ENCODE measurements at places on chromosomes 7 and 10. TPM values are rescaled to one million over a fixed set of nuclear protein-coding genes. Genes with fewer than 3 reads are reported as not detected.

Gene TAS2R41
- not detected for polyA plus RNA-seq

Gene EPHA1
- 0.50 TPM for polyA plus RNA-seq

Gene CUZD1
- 0.14 TPM for polyA plus RNA-seq

Gene FEZF1
- polyA plus RNA-seq: not detected

Gene TRPV5
- not detected for polyA plus RNA-seq

Gene HOXA13
- polyA plus RNA-seq: not detected

Gene UPK3B
- polyA plus RNA-seq: not detected

Gene ADAM8
- 257 TPM for polyA plus RNA-seq

Gene SUN1
- 154 TPM for polyA plus RNA-seq

DNA sequence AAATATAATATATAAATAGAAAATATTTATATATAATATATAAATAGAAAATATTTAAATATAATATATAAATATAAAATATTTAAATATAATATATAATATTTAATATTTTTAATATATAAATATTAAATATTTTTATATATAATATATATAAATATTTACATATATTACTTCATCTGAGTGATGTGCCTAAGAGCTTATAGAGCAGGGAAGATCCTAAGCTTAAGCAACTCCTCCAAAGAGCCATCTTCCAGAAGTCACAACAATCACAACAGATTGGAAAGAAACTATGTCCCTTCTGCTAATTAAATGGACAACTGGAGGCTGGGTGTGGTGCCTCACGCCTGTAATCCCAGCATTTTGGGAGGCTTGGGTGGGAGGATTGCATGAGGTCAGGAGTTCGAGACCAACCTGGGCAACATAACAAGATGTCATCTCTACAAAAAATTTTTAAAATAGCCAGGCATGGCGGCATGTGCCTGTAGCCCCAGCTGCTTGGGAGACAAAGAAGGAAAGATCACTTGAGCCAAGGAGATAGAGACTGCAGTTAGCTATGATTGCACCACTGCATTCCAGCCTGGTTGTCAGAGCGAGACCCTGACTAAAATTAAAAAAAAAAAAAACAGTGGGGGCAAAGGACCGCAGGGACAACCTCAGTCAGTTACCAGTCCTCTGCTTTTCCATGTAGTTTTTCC lies 198.7 kb downstream of the SKIDA1 start:
- H3K4me3 ChIP-seq: no peak overlapping the region
- DNase-seq: no peak
- no peaks in the 10 kb centered on the region for H3K27me3 ChIP-seq
- H3K36me3 ChIP-seq: no peaks in the 10 kb centered on the region

DNA sequence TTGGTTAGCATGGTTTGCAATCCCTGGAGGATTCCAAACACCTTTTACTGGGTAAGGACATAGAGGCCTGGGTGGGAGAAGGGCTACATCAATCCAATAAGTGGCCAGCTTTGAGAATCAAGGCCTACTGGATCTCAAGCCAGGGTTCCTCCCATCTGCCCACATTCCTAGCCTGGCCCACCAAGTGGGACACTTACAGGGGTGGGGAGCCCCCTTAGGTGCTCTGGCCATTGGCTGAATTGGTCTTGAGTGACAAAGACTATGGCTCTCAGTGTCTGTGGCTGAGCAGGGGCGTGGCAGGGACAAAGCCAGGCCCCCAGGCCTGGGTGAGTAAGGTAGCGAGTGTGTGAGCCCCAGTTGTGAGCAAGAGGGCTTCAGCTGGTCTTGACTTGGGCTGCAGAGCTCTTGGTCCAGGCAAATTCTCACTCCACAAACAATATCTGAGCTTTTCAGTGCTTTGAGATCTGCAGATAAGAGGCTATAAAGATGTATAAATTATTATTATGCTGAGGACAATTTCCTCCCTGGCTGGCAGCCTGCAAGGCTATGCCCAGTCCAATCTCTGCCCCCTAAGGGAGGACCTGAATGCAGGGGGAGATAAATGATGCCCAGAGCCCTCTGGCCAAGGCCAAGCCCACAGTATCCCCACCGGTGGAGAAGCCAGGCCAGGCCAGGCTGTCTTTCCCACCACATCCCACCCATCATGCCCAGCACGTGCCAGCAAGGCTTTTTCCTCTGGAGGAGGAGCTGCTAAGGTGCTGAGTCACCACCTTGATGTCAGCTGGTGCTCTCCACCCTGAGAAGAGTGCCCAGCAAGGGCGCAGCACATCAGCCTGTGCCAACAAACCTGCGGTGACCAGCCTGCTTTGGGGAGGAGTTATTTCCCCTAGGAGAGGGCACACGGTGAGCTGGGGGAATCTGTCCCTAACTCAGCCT lies 80.7 kb upstream of the DUSP5 start:
- H3K27me3 ChIP-seq: no peaks in the 10 kb centered on the region
- no peak overlapping the region for H3K4me3 ChIP-seq
- peak; percentile 32 for DNase-seq
- H3K36me3 ChIP-seq: no peaks in the 10 kb centered on the region
- no peak overlapping the region for H3K27ac ChIP-seq
- H3K4me1 ChIP-seq: peaks cover 70% of the 10 kb centered on the region

- H3K4me3 ChIP-seq: no peak overlapping the region
- H3K36me3 ChIP-seq: peaks cover 2% of the 10 kb centered on the region
- DNase-seq: no peak
Measured at GRCh38 chr10:974038-974784, 14.0 kb upstream of the GTPBP4 start.

GRCh38 chr7:81181066-81181465 lies 262.2 kb upstream of the SEMA3C start:
- no peak for DNase-seq
- no peaks in the 10 kb centered on the region for H3K4me1 ChIP-seq
- no peaks in the 10 kb centered on the region for H3K27me3 ChIP-seq
- H3K27ac ChIP-seq: no peak overlapping the region
- H3K4me3 ChIP-seq: no peak overlapping the region
- H3K36me3 ChIP-seq: no peaks in the 10 kb centered on the region

- no peak for DNase-seq
- peaks cover 26% of the 10 kb centered on the region for H3K4me1 ChIP-seq
- H3K27me3 ChIP-seq: no peaks in the 10 kb centered on the region
- no peak overlapping the region for H3K27ac ChIP-seq
Measured at GRCh38 chr10:35214607-35215020, 88.0 kb downstream of the CREM start.

GRCh38 chr10:93073539-93074146 lies at the start of gene CYP26A1:
Gene CYP26A1, plus strand, starts transcription at chr10:93073893. Its CDS starts 42 bp downstream, at chr10:93073935.
- no peaks in the 10 kb centered on the region for H3K36me3 ChIP-seq
- peaks cover 23% of the 10 kb centered on the region for H3K4me1 ChIP-seq
- no peak within 1 kb of the TSS for H3K4me3 ChIP-seq
- H3K27ac ChIP-seq: no peak within 1 kb of the TSS
- no peak for DNase-seq

DNA sequence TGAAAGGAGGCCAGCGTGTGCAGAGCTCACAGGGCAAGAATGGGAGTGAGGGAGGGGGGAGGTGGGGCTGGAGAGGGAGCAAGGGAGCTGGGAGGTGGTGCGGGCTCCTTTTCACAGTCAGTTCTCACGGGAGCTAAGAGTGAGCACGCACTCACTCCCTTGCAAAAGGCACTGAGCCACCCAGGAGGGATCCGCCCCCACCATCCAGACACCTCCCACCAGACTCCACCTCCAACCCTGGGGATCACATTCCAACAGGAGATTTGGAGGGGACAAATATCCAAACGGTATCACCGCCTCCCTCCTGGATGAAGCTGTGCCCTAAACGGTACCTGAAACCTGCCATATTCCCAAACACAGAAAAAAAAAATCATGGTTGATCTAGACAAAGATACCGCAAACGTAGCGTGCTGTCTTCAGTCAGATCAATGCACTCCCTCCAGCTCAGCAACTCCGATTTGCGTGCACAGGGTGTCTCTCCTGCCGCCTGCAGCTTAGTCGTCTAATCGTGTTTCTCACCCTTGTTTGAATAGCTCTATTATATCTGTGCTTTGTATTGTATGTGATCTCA lies 20.3 kb upstream of the PRKAG2 start:
- no peak overlapping the region for H3K4me3 ChIP-seq
- no peaks in the 10 kb centered on the region for H3K27me3 ChIP-seq
- DNase-seq: no peak
- H3K36me3 ChIP-seq: no peaks in the 10 kb centered on the region
- no peak overlapping the region for H3K27ac ChIP-seq
- no peaks in the 10 kb centered on the region for H3K4me1 ChIP-seq

DNA sequence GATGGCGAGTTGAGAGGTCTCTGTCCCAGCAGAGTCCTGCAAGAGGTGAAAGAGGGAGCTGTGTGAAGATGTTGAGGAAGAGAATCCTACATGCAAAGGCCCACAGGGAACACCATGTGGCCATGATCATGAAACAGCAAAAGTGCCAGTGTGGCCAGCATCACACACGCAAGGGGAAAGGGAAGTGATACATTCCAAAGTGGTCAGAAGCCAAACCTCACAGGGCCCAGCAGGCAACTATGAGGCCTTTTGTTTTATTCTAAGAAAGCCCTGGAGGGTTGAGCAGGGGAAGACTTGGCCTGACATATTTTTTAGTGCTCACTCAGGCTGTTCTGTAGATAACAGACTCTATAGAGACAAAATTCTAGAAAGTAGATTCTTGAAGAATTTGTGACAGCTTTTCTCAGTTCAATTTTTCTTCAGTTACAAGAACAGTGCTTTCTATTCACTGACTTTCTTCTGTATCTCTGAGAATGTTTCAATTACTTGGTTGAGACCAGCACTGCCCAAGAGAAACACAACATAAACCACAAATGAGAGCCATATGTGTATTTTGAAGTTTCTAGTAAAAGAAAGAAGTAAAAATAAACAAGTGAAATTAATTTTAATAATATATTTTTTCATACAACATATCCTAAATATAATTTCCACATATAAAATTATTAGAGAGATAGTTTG lies 82.3 kb downstream of the HTR7 start:
- H3K4me3 ChIP-seq: no peak overlapping the region
- peak; percentile 46 for DNase-seq
- peaks cover 41% of the 10 kb centered on the region for H3K4me1 ChIP-seq

DNA sequence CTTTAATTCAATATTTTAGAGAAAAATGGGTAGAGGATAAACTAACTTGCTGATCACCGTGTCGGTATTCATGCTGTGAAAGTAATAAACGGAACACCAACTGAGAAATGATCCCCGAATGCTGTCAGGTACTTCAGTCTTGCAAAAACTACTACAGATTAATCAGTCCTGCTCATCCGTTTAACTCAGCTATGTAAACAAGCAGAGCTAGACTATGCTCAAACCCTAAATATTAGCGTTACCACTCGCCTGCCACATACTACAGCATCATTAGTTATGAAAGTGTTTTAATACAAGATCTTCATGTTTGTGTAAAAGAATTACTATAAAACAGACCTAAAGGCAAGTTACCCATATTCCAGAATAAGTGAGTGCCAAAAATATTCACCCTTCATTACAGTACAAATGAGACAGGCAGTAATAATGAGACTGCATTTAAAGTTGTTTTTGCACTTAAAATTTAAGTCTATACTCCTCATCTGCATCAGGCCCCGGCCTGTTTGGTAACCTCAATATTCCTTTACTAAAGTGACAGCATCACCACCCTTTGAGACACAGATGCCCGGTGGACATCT lies 952 bp downstream of the DNMBP start:
- H3K36me3 ChIP-seq: no peaks in the 10 kb centered on the region
- no peaks in the 10 kb centered on the region for H3K27me3 ChIP-seq
- no peak for DNase-seq
- peaks cover 26% of the 10 kb centered on the region for H3K4me1 ChIP-seq
- H3K27ac ChIP-seq: no peak overlapping the region
- peak overlapping the region; percentile 70 for H3K4me3 ChIP-seq

GRCh38 chr7:23268746-23269145 lies 22.2 kb downstream of the GPNMB start:
- no peak overlapping the region for H3K4me3 ChIP-seq
- peaks cover 2% of the 10 kb centered on the region for H3K4me1 ChIP-seq
- H3K27ac ChIP-seq: no peak overlapping the region
- H3K27me3 ChIP-seq: no peaks in the 10 kb centered on the region

DNA sequence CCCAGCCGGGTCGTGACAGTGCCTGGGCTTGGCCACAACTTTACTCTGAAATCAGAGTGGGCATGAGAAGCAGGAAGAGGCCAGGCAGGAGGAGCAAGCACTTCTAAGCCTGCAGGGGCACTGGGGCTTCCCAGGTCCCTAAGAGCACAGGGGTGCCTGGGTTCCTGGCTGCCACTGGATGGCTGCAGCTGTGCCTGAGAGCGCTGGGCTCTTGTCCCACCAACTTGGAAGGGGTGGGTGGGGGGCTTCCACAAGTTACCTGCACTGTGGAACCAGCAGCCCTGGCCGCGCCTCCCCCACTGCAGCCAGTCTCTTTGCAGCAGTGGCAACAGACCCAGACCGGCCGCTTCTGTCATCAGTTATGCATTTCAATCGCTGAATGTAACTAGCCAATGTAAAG lies 434.7 kb upstream of the GRM3 start:
- H3K27me3 ChIP-seq: no peaks in the 10 kb centered on the region
- no peak overlapping the region for H3K4me3 ChIP-seq
- no peak overlapping the region for H3K27ac ChIP-seq
- H3K4me1 ChIP-seq: no peaks in the 10 kb centered on the region
- no peak for DNase-seq
- H3K36me3 ChIP-seq: no peaks in the 10 kb centered on the region

GRCh38 chr10:100683004-100683403 lies 62.4 kb upstream of the PAX2 start:
- no peaks in the 10 kb centered on the region for H3K36me3 ChIP-seq
- no peak overlapping the region for H3K27ac ChIP-seq
- H3K4me3 ChIP-seq: no peak overlapping the region
- H3K4me1 ChIP-seq: no peaks in the 10 kb centered on the region
- DNase-seq: no peak

GRCh38 chr7:33039257-33039902 lies 23.2 kb downstream of the NT5C3A start:
- H3K36me3 ChIP-seq: peaks cover 6% of the 10 kb centered on the region
- no peaks in the 10 kb centered on the region for H3K27me3 ChIP-seq
- DNase-seq: peak; percentile 6
- peak overlapping the region; percentile 90 for H3K4me3 ChIP-seq
- H3K4me1 ChIP-seq: peaks cover 37% of the 10 kb centered on the region
- no peak overlapping the region for H3K27ac ChIP-seq

DNA sequence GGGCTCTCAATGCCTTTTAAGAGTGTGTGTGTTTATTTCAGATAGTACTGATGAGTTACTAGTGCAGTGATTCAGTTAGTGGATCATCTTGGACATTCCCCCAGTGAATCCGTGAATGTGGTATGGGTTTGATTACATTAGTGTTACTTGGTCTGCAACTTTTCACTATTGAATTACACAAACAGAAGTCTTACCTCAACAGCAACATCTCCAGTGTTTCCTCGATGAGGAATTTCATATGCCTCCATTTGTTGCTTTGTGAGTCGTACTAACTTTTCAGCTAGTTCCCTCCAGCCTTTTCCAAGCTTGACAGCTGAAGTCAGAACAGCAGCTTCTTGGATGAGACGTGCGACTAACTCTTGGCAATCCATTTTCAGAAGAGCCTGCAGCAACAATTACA lies 63.2 kb downstream of the MACC1 start:
- H3K27ac ChIP-seq: no peak overlapping the region
- no peak overlapping the region for H3K4me3 ChIP-seq
- no peak for DNase-seq
- H3K36me3 ChIP-seq: no peaks in the 10 kb centered on the region

- DNase-seq: no peak
- H3K4me1 ChIP-seq: no peaks in the 10 kb centered on the region
- H3K27ac ChIP-seq: no peak overlapping the region
- H3K36me3 ChIP-seq: no peaks in the 10 kb centered on the region
Measured at GRCh38 chr10:12597788-12598765, 248.7 kb downstream of the CAMK1D start.

Measured in CD14-positive monocyte (primary cell).